OCI-M1 (cell line): ENCODE measurements at places on chromosomes 1 and 21.
A peak's percentile ranks its signal among the peaks of the same experiment; 100 is the strongest.

GRCh38 chr1:47460456-47460855 is 22.6 kb downstream of the FOXD2 start:
- DNase-seq = no peak

DNA sequence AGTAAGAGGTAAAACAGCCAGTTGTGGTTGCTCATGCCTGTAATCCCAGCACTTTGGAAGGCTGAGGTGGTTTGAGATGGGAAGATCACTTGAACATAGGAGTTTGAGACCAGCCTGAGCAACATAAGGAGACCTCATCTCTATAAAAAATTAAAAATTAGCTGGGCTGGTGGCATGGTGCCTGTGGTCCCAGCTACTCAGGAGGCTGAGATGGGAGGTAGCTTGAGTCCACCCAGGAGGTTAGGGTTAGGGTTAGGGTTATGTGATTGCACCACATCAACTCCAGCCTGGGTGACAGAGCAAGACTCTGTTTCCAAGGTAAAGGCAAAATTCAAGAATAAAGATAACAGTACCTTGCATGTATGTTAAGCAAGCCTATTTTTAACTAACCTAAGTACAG is 3.5 kb downstream of the SAMSN1 start:
- DNase-seq = peak; percentile 68

GRCh38 chr1:157144509-157144908 is 6.3 kb upstream of the ETV3 start:
- no peak for DNase-seq

- DNase-seq = no peak
These were observed 49.2 kb upstream of the LMO4 start for GRCh38 chr1:87279536-87279875.

DNA sequence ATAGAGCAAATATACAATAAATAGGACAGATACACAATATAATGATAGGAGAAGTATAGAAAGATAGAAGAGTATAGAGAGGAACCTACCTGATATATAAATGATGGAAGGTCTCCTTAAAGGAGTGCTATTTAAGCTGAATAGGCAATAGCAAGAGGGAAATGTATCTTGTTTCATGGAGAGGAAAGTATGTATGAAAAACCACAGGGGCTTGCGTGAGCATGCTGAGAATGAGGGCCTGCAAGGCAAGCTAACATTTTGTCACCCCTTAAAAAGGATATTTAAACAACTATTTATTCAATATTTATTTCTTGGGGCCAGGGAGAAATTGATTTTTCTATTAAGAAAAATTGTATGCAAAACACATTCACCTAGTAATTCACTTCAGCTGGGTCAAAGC is 150.9 kb upstream of the ZRANB2 start:
- DNase-seq = no peak

GRCh38 chr1:35173491-35173890 is 19.5 kb downstream of the SFPQ start:
- DNase-seq = no peak

GRCh38 chr1:26126321-26127084 is 14.9 kb downstream of the PDIK1L start:
- peak; percentile 99 for DNase-seq

- no peak for DNase-seq
These were observed 34.7 kb upstream of the RGL1 start for GRCh38 chr1:183769956-183770815.

DNA sequence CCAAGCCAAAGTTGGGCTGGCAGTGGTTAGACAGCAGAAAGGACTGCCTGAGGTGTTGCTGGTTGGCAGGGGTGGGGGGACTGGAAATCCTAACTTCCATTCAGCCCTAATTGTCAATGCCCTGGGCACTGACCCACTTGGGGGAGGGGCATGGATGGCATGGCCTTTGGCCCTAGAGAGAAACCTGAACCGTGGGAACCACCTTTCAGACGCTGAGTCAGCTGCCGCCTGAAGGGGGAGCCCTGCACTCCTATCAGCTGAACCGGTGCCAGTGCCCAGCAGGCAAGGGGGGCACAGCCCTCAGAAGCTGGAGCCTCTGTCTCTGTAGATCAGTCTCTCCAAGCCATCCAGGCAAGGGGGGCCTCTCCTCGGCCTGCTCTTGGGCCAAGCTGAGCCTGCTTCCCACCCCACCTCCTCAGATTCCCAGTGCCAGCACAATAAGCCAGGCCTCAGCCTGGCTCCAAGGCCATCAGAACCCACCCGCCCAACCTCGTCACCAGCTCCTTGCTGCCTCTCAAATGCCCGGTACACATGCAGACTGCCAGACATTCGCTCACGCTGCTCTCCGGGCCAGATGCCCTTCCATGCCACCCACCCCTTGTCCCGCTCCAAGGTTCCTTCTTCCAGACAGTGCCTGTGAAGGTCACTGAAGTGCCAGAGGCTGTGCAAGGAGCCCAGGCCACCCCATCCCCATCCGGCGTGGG is 11.6 kb downstream of the TINAGL1 start:
- DNase-seq = peak; percentile 40

DNA sequence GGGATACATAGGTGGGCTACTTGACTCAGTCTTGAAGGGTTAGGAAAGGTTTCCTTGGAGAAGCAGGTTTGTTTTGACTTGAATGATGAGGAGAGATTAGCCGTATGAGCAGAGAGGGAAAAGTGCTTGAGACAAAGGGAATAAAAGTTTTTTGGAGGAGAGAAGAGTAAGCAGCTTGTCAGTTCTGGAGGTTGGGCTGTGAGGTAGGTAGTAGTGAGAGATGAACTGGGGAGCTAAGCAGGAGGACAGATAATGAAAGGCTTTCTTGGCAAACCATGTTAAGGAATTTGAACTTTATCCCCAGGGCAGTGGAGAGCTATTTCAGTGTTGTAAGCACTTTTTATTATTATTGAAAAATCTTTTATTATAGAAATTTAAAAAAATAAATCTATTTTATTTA is 3.6 kb downstream of the OSBPL9 start:
- DNase-seq = no peak

DNA sequence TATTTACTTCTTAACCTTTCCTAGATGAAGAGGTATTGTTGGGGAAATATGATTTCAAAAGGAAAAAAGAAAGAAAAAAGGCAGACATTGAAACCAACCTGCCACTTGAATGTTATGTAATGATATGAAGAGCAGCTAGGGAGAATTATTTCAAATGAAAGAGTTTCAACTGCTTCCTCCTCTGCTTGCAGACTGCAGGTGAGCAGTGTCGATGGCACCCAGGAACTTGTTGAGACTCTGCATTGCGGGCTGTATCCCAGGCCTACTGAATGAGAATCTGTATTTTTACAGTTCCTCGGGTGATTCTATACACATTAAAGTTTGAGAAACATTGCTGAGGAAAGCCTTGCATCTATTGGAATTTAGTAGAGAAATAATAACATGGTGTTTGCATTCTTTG is 3.7 kb upstream of the RUNX1 start:
- no peak for DNase-seq

DNA sequence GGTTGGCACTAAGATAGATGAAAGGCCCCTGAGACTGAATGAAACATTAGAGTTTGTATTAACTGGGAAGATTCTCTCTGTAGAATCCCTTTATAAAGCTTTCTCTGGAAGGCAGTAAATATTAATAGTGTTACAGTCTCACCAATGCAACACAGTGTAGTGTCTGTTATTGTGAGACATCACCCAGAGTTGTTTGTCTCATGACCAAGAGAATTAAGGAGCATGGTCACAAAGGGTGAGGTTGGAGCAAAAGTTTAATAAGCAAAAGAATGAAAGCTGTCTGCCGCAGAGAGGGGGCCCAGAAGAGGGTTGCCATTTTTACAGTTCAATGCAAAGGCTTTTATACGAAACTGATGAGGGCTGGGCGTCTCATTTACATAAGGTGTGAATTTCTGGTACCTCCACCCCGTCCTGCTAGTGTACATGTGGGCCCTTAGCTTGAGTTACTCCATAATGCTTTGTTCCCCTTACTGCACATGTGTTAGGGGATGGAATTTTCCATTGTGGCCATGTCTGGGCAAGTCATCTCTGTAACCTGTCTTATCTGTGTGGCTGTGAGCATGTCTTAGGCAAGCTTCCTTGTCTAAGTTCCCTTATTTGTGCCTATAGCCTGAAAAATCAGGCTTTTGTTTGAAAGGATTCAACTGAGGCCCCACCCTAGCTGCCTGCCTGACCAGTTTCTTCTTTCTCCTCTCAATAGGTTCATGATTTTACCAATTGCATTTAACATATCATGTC is 184.1 kb downstream of the RASAL2 start:
- peak; percentile 68 for DNase-seq

- DNase-seq = no peak
These were observed 104.6 kb downstream of the ZBTB18 start for GRCh38 chr1:244155661-244156060.

- no peak for DNase-seq
These were observed 78.3 kb downstream of the NDUFS5 start for GRCh38 chr1:39104158-39105060.

GRCh38 chr1:167454304-167454893 is 63.9 kb downstream of the CD247 start:
- DNase-seq = no peak

DNA sequence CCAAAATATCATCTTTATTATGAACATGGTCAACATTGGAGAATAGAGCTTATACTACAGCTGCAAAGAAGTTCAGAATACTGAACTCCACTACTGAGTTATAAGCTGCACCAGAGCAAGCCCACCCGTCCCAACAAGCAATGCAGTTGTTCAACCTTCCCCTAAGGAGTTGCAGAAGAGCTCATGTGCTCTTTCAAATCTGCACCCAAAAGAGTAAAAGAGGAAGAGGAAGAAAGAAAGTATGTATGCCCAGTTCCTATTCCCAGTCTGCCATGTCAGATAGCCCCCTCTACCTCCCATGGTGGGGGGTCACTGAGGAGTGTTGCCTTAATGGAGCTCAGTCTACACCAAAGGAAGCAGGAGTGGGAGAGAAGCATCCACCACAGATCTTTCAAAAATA is 6.9 kb downstream of the C1orf162 start:
- no peak for DNase-seq

GRCh38 chr1:181659321-181659957 is 176.1 kb downstream of the CACNA1E start:
- DNase-seq = no peak

DNA sequence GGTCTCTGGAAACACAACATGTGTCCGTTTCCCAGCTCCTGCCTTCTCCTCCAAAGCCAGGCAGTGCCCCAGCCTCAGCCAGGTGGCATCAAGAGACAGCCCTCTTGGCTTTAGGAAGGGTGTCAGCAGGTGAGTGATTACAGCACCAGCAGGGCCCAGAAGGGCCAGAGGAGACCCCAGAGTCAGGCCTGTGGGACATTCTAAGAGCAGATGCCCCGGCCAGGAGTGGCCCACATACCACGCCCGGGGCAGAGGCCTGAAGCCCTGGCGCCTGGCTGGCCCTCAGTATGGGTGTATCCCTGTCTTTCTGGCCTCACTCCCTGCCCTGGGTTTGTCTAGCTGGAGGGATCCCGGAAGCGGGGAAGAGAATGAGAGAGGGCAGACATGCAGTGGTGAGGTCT is 109.2 kb downstream of the CASZ1 start:
- no peak for DNase-seq

GRCh38 chr1:31762726-31763670 is 1.1 kb downstream of the ADGRB2 start:
- peak; percentile 47 for DNase-seq

DNA sequence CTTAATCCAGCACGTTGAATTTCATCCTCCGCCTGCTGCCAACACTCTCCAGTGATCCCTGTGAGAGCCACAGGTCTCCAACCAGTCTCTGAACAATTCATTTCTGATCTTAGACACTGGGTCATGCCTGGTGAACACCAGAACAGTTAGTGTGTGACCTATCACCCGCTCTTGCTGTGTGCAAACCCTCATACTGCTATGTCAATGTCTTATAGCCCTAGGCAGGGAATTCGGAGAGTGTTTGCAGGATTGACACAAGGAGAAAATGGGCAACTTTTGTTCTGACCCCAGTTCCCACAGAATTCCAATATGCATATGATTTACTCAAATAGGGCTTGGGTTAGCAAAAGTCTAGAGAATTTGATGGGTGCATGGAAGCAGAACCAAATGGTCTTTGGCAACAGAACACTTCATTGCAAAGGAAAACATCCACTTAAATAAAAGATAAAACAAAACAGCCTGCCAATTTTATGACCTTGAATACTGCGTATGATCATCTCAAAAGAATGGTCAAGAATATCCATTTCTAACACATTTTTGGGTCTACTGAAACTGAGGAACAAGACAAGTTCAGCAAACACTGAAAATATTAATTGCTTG is 23.0 kb upstream of the GUCA2B start:
- no peak for DNase-seq

- peak; percentile 47 for DNase-seq
These were observed 82.2 kb upstream of the SLFNL1 start for GRCh38 chr1:41103766-41104165.

DNA sequence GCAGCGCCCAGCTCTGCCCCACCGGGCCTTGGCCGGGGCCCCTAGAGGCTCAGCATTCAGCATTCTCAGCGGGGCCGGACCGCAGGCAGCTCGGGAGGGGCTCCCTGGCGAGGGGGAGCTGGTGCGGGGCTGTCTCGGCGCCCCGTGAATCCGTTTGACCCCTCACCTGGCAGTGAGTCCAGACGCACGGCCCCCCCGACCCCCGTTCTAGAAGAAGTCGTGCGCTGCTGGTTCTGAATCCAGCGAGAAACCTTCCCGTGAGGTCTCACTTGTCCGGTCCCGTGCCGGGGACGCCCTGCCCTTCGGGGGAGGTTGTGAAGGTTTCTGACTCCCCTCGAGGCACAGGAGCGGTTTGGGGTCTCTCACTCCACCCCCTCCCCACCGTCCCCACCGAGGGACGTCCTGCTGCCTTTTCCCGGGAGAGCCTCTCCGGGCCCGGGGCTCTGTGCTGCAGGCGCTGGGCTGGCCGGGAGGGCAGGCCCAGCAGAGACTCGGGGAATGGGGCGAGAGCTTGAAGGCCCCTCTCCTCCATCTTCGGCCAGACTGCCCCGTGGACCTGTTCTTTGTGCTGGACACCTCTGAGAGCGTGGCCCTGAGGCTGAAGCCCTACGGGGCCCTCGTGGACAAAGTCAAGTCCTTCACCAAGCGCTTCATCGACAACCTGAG is 655 bp downstream of the COL6A1 start:
- DNase-seq = no peak
